ENCODE measurements at places on chromosomes 7 and 10.

- DNase-seq = no peak
Measured at GRCh38 chr10:119191881-119192280, 13.3 kb upstream of the PRDX3 start.

GRCh38 chr10:45461034-45461433, 87.0 kb downstream of the ALOX5 start:
- no peak for DNase-seq

GRCh38 chr10:86630079-86630478, 24.3 kb upstream of the OPN4 start:
- DNase-seq = no peak

DNA sequence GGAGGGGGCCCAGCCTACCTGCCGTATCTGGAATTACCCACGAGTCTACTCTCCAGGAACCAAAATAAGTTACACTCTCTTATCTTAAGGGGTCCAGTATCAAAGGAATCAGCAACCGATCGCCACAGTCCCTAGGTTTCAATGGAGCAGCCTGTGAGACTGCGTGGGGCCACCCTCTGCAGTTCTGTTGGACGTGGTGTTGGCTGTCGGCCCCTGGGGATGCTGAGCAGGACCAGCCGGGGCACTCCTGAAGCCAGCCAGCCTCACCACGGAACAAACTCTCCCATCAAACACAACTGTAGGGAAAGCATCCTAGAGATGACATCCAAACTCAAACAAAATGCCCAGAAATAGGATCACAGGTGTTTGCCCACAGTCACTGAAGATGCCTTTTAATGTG, 25.5 kb upstream of the ABLIM1 start:
- DNase-seq = no peak

DNA sequence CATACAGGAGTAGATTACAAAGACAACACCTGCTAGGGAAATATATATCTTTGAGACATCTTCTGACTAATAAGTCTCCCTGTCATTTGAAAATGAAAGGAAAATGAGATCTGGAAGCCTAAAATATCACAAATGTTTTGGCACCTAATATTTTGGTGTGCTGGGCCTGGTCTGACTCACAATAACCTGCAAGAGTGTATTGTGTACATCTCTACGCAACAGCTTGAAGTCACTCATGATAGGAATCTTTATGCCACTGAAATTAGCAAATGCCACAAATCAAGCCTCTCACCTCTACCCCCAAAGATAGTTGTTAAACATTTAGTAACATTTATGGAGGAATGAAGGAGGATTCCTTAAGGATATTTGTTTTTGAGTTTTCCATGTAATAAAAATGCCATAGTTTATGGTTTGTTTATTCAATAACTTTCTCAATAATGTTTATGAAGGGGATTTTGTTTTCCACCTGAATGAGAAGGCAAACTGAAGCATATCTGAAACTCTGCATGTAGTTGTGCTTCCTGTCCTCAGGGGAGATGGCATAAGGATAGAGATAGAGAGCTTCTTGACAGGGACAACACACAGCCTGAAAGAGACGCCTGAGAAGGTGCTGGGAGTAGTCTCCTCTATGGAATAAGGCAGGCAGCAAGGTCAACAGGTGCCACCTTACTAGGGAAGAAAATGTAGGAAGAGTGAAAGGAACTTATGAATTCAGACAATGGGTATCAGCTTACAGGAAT, 197.4 kb downstream of the AHR start:
- DNase-seq = no peak

DNA sequence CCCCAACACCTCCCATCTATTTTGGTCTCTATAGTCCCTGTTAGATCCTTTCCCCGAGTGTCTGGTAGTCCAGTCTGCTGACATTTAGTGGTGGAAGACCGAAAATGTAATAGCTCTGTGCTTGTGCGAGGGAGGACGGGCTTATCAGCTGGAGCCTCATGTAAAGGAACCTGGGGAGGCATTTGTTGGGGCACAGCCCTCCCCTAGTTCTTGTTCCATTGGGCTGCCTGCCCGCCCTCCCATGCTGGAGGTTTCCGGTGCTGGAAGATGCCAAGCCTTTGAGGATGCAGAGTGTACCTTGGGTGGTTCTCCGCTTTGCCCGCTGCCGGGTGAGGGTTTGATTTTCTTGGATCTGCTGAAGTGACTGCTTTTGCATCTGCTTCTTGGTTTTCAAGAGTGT, 5.4 kb downstream of the ZNF862 start:
- no peak for DNase-seq

GRCh38 chr7:115410972-115411686, 489.2 kb downstream of the MDFIC start:
- no peak for DNase-seq

- no peak for DNase-seq
Measured at GRCh38 chr10:106284802-106285587, 879.5 kb downstream of the SORCS1 start.

- DNase-seq = no peak
Measured at GRCh38 chr7:1085910-1086421, 1.9 kb upstream of the GPER1 start.

- DNase-seq = no peak
Measured at GRCh38 chr10:110277591-110277990, 27.1 kb downstream of the SMNDC1 start.

DNA sequence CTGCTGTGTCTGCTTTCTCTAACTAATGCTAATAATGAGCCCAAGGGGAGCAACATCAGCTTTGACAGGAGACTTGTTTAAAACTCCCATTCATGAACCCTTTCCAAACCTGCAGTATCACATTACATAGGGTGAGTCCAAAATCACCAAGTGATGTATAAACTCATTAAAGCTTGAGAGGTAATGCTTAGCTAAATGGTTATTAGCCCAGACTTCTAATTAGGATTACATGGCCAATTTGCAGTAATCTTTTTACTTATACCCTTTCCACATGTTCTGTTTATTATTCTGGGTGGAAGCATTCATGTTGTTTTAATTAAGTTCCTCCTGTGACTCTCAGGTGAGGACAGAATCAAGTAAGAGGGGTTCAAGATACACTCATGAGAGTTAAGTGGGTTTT, 17.5 kb downstream of the ZNF138 start:
- no peak for DNase-seq

- no peak for DNase-seq
Measured at GRCh38 chr10:132856869-132857524, 71.0 kb upstream of the NKX6-2 start.

- peak; percentile 50 for DNase-seq
Measured at GRCh38 chr10:43846187-43846680, 197.6 kb upstream of the ZNF32 start.

DNA sequence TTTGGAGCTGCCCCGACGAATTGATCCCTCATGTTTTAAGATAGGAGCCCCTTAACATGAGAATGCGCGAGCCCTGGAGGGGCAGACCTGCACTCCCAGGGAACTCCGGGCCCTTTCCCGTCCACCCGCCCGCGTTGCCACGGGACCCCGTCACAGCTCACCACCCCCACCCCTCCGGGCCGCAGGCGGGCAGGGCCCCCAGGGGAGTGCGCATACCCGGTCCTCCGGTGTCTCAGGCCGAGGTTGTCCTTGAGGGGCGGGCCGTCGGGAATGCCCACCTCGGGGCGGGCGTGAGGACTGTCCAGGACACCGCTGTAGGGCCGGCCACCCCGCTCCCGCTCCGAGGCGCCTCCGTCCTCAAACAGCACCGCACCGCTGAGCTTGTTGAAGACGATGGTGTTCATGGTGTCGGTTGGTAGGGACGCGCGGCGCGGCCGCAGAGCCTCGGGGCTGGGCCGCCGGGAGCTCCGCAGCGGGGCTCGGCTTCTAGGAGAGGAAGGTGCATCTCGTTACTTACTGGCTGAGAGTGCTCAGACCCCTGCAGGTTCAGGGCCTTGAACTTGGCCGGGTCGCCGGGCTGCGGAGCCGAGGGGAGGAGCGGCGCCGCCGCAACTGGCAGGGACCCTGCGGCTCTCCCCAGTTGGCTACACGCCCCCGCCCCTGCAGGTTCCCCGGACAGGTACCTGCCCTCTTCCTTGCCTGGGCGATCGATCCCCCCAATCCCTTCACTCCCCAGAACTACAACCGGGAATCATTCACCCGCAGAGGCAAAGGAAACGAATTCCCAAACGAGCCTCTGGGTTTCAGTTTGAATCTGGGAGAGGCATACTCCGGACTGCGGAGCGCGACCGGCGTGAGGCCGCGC, 2.4 kb downstream of the MKX start:
- DNase-seq = no peak

GRCh38 chr7:66597461-66597860, 31.2 kb upstream of the KCTD7 start:
- DNase-seq = no peak

GRCh38 chr7:81439591-81439990, 330.3 kb downstream of the HGF start:
- no peak for DNase-seq

DNA sequence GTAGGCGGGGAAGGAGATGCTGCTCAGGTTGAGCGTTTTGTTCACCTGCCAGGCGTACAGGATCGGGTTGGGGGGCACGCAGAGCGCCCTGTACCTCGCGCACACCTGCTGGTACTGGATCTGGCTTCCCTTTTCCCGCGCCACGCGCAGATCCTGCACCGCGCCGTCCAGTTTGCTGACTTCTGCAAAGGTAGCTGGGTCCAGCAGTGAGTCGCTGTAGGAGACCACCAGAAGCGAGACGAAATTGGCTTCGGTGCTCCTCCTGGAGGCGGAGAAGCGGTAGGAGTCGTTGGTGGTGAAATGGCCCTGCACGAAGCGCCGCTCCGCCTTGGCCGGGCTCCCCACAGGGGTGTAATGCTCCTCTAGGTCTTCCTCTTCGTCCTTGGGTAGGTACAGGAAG, 90.7 kb upstream of the RAB18 start:
- no peak for DNase-seq

DNA sequence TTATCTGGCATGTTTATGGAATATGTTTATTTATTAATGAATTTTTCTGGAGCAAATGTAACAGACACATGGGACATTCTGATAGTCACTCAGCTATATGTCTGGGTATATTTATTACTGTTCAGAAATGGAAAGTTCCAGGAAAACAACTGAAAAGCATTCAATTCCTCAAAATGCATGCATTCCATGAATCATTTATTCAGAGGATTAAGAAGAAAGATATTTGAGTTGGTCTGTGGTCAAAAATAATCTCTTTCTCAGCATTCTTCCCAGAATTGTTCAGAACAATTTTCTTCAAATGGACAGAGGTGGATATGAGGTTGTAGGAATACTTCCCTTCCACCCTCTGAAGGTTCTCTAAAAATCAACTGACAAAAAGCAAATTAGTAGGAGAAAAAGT, 97.6 kb upstream of the ITGB1 start:
- DNase-seq = no peak

DNA sequence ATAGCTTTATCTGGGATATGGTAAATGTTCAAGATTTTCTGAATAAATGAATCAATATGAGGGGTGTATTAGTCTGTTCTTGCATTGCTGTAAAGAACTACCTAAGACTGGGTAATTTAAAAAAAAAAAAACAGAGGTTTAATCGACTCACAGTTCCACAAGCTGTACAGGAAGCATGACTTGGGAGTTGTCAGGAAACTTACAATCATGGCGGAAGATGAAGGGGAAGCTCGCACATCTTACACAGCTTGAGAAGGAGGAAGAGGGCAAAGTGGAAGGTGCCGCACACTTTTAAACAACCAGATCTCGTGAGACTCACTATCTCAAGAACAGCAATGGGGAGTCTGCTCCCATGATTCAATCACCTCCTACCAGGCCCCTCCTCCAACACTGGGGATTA, 32.5 kb upstream of the OTUD1 start:
- DNase-seq = no peak

DNA sequence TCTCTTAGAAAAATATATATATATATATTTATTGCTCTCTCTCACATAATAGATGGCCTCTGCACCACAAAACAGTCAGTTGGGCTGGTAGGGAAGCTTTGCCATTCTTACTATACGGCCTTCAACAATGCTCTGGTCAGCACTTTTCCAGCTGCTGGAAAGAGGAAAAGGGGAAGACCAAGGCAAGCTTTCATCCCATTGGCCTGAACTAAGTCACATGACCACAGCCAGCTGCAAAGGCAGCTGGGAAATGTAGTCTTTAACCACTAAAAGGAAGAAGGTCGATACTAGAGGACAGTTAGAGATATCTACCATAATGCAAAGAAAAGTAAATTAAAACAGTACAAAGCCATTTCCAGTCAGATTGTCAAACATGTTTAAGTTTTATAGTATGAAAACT, 58.4 kb upstream of the MACROH2A2 start:
- no peak for DNase-seq

GRCh38 chr10:11110539-11110938, 92.9 kb downstream of the CELF2 start:
- no peak for DNase-seq

GRCh38 chr7:127730658-127731276, 78.8 kb downstream of the SND1 start:
- no peak for DNase-seq

DNA sequence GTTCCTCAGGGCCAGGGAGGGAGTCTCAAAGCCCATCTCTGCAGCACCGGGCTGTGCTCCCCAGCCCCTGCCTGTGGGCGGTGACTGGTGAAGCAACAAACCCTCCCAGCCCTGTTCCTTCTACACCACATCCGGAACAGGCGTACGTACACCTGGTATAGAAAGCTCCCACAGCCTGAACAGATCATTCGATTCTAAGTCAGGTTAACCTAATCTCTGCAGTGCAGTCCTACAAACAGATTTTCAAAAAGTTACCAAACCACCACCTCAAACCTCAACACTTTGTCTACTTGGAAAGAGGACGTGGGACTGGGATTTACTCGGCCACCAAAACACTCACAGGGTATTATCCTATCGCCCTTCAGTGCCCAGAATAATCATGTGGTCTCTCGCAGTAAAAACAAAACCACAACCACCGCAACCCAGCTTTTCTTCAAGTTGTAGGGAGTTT, 238.4 kb downstream of the DIP2C start:
- peak; percentile 82 for DNase-seq

DNA sequence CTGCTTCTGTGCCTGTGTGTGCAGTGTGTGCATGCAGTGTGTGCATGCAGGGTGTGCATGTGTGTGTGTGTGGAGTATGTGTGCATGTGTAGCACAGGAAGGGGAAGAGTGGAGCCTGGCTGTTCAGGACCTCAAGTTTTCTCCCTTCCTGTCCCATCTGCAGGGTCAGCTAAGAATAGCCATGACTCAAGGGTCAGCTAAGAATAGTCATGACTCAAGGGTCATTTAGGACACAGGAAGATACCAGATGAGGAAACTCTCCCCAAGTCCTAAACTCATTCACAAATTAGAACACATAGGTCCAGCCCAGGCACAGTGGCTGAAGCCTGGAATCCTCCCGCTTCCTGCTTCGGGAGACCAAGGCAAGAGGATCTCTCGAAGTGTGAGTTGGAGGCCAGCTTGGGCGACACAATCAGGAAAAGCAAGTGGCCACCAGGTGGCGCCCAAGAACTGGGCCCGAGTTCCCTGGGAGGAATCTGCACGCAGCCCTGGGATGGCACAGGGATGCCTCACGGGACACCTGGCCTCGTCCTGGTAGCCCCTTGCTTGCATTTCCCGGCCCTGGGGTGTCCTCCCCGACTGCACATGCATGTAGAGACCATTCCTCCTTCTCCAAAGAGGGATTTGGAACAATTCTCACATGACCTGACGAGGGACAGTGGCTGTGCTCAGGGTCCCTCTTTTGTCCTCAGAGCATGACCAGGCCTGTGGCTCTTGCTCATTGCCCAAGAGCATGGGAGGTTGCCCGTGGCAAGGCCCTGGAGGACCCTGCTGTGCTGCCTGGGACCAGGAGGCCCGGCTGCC, 21.4 kb upstream of the VOPP1 start:
- DNase-seq = peak; percentile 68
